T follicular helper cell (primary cell): ENCODE measurements at places on chromosomes 7 and 10.

- no peak for DNase-seq
These were observed 156.7 kb downstream of the MAGI2 start for GRCh38 chr7:79296553-79297320.

DNA sequence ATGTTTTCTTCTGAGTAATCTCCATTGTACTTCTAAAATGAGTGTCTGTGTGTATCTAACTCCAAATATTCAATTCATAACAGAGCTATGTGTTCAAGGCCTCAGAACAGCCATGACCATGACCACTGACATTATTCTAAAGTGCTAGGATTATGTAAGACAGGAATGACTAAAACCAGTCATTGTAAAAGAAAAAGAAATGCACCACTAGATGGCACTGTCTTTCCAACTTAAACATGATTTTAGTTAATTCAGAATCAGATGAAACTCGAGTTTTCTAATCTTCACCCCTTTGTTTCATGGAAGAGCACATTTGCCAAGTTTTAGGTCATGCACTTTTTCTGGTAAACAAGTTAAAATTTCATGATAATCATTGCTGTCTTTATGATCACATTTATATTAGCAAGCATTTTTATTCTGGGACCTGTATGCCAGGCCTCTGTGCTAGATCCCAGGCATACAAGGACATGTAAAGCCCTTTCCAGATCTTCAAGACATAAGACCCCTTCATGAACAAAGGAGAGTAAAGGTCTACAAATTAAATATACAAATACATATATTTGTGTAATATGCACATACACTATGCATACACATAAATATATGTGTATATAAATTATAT is 26.1 kb upstream of the RSU1 start:
- no peak for DNase-seq

GRCh38 chr10:6167456-6167855 is 35.3 kb upstream of the PFKFB3 start:
- no peak for DNase-seq

DNA sequence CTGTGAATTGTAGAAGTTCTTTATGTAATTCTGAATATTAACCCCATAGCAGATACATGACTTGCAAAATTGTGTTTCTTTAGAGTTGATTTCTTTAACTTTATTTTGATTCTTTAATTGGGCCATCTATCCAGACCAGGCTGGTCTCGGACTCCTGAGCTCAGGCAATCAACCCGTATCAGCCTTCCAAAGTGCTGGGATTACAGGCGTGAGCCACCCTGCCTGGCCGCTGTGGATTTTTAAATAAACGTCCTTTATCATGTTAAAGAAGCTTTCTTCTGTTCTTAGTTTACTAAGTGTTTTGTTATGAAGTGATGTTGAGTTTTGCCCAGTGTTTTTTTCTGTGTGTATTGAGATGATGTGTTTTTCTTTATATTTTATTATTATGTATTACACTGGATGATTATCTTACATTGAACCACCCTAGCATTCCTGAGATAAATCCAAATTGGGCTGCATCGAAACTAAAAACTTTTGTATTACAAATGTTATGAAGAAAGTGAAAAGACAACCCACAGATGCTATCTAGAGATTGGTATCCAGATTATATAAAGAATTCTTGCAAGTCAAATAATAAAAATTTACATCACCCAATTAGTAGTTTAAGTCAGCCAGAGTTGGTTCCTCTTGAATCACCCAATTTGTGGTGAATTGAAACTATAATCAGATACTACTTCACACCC is 118.1 kb downstream of the TPST1 start:
- no peak for DNase-seq

GRCh38 chr10:11150231-11150731 is 132.6 kb downstream of the CELF2 start:
- peak; percentile 38 for DNase-seq

- no peak for DNase-seq
These were observed 21.2 kb downstream of the RHEB start for GRCh38 chr7:151498495-151498894.

GRCh38 chr10:71823356-71823755 is 27.7 kb downstream of the PSAP start:
- DNase-seq: no peak

DNA sequence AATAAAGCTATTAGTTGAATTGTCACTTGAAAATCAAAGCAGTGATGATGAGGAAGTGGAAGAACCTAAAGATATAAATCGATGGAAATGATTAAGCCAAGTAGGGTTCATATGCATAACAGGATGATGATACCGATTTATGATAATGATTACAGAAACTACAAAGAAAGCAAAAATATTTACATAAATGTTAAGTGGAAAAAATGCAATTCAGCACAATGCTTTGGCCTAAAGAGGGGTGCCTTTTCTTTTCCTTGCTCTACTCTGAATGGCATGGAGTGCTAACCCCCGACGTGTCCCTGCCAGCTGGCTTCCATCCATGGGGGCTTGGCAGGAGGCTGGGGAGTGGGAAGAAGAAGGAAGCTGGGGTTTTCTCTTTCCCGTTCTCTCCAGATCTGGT is 240.3 kb downstream of the GATA3 start:
- no peak for DNase-seq

GRCh38 chr10:113337142-113337541 is 215.7 kb upstream of the HABP2 start:
- DNase-seq: no peak

GRCh38 chr10:132549371-132549770 is 11.8 kb downstream of the INPP5A start:
- no peak for DNase-seq

- no peak for DNase-seq
These were observed 3.6 kb downstream of the CASP7 start for GRCh38 chr10:113683300-113683699.

- no peak for DNase-seq
These were observed 192.4 kb upstream of the LRRN3 start for GRCh38 chr7:110898516-110898915.

GRCh38 chr10:123967626-123968243 is 76.1 kb upstream of the CPXM2 start:
- peak; percentile 19 for DNase-seq

- no peak for DNase-seq
These were observed 16.5 kb downstream of the ANLN start for GRCh38 chr7:36406156-36406555.

DNA sequence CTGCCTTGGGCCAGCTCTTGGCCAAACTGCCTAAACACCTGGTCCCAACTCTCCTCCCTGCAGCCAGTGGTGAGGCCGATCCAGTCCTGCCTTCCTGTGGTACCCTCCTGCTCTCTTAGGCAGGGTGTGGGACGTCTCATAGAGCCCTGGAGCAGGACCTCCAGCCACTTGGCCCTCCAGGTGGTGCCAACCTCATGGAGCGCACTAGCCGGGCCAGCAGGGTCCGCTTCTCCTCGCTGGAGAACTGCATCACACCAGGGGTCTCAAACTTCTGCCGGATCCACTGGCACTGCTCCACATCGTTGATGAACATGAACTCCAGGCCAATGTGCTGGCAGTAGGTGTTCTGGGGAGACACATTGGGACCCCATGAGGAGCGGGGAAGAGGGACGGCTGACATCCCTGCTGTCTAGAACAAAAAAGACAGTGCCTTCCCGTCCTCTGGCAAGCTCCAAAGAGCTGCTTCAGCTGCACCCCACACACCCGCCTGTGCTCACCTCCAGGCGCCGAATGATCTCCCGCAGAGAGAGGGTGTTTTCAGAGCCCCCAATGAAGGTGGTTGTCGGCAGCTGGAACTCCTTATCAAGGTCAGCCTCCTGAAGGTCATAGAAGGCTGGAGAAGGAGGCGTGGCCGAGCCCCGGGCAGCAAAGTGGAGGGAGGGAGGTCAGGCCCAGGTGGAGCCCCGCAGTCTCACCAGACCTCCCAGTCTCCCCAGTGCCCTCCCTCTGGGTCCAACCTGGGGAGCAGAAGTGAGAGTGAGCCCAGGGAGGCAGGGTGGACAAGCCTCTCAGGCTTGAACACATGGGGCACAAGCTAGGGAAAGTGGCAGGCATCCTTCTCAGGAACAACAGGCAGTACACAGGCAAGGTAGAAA is 10.2 kb downstream of the OGDHL start:
- no peak for DNase-seq

GRCh38 chr10:3215153-3215775 is 42.7 kb upstream of the PITRM1 start:
- no peak for DNase-seq

DNA sequence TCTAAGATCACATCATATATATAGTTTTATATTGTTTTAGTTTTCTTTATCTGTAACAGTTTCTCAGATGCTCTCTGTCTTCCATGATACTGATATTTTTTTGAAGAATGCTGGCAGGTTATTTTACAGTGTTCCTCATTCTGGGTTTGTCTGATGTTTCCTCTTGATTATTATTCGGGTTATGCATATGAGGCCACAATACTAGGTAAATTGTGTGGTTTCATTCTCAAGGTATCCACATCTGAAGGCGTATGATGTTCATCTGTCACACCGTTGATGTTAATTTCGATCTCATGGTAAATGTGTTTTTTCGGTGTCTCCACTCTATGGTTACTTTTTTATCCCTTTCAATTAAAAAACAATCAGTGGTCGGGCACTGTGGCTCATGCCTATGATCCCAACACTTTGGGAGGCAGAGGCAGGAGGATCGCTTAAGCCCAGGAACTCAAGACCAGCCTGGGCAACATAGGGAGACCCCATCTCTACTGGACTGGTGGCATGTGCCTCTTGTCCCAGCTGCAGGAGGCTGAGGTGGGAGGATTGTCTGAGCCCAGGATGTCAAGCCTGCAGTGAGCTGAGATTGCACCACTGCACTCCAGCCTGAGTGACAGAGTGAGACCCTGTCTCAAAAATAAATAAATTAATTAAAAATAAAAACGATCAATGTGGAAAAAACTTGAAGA is 108.9 kb downstream of the TPST1 start:
- DNase-seq: no peak

GRCh38 chr7:114832906-114833595 is 88.8 kb upstream of the MDFIC start:
- DNase-seq: no peak

GRCh38 chr7:90232430-90232829 is 12.5 kb upstream of the CFAP69 start:
- no peak for DNase-seq

- DNase-seq: no peak
These were observed 15.9 kb downstream of the KPNA7 start for GRCh38 chr7:99191869-99192596.

GRCh38 chr10:73906524-73907447 is 4.1 kb upstream of the PLAU start:
- no peak for DNase-seq

DNA sequence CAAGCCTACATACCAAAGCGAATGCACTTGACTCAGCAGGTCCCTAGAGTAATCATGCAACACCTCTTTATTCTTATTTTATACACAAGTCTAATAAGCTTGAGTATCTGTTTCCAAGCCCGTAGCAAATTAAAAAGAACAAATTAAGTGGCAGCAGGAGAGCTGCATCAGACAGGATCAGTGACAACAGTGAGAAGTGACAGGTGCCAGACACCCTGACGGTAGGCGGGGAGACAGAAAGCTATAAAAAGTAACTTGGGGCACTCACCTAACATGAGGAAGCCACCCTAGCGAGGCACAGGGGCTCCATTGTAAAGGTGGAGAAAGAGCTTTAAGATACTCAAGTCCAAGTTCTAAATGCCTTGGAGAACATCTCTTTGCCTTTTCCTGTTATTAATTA is 174.2 kb downstream of the PLXNA4 start:
- no peak for DNase-seq

- DNase-seq: no peak
These were observed 124.7 kb downstream of the ARID5B start for GRCh38 chr10:62025901-62026879.

- DNase-seq: no peak
These were observed 73.2 kb upstream of the NEUROD6 start for GRCh38 chr7:31413766-31414165.

GRCh38 chr7:69192134-69192533 is 406.1 kb upstream of the AUTS2 start:
- DNase-seq: no peak

DNA sequence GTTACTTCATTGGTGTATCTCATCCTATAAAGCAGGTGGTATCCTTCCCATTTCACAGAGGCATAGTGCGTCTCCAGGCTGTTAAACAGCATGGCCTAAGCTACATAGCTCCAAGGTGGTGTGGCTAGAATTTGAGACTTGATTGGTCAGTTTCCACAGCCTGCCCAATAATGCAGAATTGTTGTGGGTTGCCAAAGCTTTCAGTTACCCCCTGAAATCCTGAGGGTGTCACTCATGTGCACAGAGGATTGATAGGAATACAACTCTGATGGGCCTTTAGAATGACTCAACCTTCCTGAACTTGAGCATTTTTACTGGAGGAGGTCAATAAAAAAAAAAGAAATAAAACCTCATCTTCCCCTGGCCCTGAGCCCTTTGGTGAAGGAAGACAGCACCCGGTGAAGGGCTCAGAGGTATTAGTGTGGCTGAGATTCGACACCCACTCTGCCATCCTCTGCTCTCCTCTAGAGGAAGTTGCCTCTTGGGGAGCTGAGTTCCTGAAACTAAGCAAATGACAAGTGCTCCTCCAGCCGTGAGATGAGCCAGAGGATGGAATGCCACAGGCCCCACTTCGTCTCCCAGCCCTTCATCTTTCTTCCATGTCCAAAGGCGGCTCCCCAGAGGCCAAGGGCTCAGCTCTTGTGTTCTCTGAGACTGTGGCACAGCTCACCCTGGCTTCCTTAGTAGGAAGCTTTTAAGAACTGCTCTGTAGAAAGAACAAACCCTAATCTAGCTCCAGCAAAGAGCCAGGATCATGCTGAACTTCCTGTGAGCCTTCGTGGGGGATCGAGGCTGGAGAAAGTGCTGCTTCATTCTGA is 1.0 kb downstream of the ACSL5 start:
- no peak for DNase-seq

- DNase-seq: no peak
These were observed 66.5 kb upstream of the TNS3 start for GRCh38 chr7:47648275-47648925.

DNA sequence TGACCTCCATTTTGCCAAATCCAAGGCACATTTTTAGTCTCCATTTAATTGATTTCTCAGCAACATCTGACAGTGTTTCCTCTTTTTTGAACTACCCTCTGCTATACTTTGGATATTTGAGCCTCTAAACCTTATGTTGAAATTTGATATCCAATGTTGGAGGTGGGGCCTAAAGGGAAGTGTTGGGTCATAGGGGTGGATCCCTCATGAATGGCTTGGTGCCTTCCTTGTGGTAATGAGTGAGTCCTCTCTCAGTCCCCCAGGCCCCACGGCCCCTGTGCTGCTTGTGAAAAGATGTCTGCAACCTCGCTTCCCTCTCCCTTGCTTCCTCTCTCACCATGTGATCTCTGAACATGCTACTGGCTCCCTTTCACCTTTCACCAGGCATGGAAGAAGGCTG is 96.8 kb upstream of the DGKB start:
- no peak for DNase-seq

GRCh38 chr10:101228966-101229265 is 347 bp downstream of the LBX1 start:
- no peak for DNase-seq

DNA sequence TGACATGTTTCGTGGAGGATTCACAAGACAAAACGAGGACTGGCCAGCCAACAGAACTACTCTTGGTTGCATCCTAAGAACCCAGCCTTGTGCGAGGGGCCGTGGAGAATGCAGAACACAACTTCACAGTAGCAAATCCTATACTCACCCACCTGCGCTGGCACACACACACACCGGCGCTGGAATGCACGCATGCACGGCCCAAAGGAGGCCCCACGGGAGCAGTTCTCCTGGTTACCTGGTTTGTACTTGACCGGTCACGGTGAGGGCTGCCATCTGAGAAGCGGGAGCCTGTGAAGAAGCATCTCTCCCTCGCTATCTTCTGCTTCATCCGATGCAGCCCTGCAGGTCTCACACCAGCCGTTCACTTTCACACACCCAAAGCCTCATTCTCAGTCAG is 137.8 kb downstream of the ZMYND11 start:
- no peak for DNase-seq

GRCh38 chr10:23338886-23339285 is 5.7 kb downstream of the C10orf67 start:
- DNase-seq: no peak
